ENCODE measurements at places on chromosomes 6 and 20.

DNA sequence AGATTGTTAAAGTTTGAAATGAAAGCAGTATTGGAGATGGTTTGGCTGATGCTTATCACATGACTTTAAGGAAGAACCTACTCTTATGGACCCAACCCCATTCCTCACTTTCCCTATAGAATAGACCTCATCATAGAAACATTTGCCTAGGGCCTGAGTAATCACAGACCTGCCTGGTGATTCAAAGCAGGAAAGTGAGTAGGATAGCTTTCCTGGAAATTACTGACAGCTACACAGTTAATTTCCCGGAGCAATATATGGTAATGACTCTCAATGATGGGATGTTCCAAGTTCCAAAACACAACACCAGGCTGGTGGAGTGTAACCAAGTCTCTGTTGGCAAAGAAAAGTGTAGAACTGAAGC is 233.8 kb downstream of the SIM1 start:
- no peak for DNase-seq

GRCh38 chr6:71126506-71126905 is 162.1 kb upstream of the OGFRL1 start:
- no peak for DNase-seq

DNA sequence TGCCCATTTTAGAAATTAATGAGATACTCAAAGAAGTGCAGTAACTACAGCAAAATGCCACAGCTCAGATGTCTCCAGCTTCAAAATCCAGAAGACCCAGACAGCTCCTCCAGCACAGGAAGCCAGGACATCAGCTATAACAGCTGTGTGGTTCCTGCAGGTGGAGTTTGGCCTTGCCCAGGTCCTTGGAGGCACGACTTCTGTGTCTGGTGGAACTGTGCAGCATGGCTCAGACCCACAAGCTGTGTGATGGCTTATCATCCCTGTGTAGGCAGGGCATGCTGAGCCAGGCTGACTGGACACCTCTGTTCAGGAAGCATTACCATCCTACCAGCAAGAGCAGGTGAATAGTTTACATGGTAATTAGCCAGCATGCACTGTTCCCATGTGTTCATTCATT is 26.5 kb upstream of the CD93 start:
- DNase-seq = no peak

- no peak for DNase-seq
Measured at GRCh38 chr20:63595416-63596127, 21.5 kb upstream of the HELZ2 start.

- no peak for DNase-seq
Measured at GRCh38 chr6:137543114-137543513, 48.9 kb upstream of the OLIG3 start.

DNA sequence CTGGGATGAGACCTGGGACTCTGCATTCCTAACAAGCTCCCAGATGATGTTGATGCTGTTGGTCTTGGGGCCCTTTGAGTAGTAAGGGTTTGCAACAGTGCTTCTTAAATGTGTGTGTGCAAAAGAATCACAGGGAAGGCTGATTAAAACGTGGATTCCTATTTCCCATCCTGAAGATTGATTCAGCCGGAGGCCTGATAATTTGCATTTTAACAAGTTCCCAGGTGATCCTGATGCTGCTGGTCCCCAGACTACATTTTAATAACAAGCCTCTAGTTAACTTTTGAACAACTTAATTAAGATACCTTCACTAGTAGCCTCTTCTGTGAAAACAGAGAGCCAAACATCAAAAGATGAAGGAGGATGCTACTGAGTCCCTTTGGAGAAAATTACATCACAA is 156.4 kb upstream of the LAMP5 start:
- no peak for DNase-seq

Data from stimulated activated CD4-positive, alpha-beta T cell treated with anti-CD3 and anti-CD28 coated beads, Interleukin-1b, Interleukin-23, amount 100 ng/mL, for 1 hour (primary cell).